Nucleus accumbens (tissue), 56 donors: ENCODE measurements at places on chromosomes 2 and 18.

GRCh38 chr2:74226648-74227213 lies 28.3 kb downstream of the MTHFD2 start:
- DNase-seq, result no peak

GRCh38 chr2:117943013-117943672 lies 70.7 kb downstream of the CCDC93 start:
- no peak for DNase-seq

DNA sequence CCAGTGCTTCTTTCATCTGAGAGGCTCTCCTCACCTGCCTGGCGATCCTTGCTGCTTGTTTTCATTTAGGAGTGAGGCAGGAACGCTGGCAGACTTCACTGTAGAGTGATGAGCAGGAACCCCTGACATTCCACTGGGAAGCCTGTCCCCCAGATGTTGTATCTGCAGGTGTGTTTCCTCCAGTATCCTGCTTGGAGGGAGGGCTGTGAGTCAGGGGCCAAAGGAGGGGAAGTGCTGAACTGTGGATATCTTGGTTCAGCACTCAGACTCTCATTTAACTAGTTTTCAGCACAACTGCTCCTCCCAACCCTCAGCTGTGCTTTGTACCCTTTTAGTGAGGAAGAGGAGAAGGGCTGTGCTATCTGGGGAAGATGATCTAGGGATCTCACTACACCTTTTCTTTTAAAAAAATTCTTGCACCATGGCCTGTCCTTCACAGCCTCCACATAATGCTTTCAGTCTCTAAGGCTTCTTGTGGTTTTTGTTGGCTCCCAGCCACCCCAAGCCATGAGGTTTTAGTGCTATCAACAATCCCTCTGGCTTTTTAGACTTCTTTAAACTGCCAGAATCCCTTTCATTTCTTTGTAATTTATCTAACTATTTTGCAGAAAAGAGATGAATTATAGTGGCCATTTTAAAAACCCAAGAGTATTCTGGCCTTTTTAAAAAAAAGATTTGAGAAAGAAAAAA lies 11.2 kb downstream of the ANKAR start:
- DNase-seq, result no peak

- DNase-seq, result no peak
Measured at GRCh38 chr2:142153601-142154000, 22.8 kb upstream of the LRP1B start.

- DNase-seq, result no peak
Measured at GRCh38 chr2:106126295-106126694, 67.8 kb downstream of the UXS1 start.

DNA sequence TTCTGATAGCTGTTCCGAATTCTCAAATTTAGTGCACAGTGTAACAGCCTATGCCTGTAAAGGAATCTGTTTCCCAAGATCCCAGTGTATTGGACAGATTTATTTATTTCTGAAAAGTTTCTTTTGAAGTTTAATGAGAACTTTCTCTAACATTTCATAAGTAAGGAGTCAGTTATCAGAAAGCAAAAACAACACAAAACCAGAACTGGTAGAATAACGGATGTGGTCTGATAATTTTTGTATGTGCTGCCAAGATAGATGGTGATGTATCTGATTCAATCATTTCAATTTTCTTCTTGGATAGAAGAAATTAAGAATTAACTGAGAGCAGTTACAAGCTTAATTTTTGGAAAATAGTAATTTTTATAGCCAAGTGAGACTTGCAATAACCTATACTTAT lies 374.3 kb downstream of the SOCS6 start:
- DNase-seq, result no peak

- no peak for DNase-seq
Measured at GRCh38 chr2:79116997-79117928, 3.0 kb upstream of the REG1A start.

DNA sequence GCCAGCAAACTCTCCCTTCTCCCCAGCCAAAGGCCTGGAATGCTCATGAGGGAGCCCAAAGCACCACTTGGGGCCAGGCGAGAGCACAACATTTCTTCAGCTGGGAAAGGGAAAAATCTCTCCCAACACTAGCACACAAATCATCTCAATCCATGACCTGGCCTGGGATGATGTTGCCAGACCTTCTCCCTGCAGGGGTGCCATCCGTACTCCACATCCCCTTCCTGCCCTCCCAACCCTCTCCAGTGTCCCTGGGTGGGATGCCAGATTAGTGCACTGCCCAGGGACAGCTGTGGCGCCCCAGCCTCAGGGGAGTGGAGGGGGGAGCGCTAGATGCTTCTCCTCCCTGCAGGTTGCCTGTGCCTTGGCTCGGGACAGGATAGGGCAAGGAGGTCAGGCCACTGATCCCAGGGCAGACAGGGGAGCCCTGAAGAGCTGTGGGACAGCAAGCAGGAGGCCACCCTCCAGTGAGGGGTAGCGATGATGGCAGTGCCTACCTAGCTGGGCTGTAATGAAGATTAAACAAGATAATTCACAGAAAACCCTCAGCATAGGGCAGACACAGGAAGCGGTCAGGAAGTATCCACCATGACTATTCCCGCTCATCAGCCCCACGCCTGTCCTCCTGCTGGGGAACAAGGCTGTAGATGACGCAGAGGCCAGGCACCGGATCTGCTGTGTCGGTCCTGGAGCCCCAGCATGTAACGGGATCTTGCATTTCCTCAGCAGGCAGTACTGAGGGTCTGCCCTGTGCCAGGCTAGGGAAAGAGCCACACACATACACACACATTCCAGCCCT lies 31.1 kb downstream of the SERTAD2 start:
- no peak for DNase-seq

GRCh38 chr2:71830497-71831192 lies 317.0 kb downstream of the CYP26B1 start:
- DNase-seq, result no peak

DNA sequence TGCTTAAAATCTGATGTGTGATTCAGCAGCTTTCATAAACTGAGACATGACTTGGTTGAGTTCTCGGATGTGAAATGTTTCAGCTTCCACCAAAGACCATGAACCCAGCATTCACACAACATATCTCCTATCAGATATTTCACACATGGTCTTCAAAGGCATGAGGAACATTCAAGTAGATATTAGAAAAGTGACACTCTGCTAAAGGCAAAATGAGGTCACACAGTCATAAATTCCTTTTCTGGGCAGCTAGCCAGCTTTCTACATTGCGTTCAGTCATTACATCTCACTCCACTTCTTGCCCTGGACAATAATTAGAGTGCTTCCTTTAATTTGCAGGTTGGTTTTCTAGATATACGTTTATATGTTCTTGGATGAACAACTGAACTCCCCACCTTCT lies 96.7 kb downstream of the GAREM1 start:
- DNase-seq, result no peak

DNA sequence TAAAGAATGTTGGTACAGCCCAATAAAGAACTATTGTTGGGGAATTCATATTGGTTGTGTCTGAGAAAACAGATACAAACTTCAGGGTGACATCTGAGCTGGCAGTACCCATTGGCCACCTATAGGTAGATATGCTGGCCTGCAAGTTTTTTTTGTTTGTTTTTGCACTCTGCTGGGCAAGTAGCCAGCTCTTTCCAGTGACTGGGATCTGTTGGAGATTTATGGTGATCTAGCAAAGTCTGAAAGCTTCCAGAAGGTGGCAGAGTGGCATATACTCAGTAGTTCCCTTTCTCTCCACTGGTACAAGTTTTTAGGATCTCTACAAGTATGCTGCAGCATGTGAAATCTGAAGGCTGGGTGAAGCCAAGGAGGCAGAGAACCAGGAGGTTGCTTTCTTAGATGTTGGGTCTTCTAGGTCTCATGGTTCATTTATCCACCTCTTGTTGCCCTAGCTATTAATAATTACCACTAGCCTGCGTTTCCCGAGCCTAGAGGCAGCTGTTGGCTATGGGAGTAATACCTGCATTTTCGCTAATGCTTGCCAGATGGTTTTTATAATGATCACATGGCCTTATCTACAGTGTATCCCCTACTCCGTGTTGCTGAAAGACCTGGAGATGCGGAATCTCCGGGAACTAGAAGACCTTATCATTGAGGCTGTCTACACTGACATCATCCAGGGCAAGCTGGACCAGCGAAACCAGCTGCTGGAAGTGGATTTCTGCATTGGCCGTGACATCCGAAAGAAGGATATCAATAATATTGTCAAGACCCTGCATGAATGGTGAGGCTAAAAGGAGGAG lies 9.5 kb downstream of the COPS7B start:
- DNase-seq, result no peak

DNA sequence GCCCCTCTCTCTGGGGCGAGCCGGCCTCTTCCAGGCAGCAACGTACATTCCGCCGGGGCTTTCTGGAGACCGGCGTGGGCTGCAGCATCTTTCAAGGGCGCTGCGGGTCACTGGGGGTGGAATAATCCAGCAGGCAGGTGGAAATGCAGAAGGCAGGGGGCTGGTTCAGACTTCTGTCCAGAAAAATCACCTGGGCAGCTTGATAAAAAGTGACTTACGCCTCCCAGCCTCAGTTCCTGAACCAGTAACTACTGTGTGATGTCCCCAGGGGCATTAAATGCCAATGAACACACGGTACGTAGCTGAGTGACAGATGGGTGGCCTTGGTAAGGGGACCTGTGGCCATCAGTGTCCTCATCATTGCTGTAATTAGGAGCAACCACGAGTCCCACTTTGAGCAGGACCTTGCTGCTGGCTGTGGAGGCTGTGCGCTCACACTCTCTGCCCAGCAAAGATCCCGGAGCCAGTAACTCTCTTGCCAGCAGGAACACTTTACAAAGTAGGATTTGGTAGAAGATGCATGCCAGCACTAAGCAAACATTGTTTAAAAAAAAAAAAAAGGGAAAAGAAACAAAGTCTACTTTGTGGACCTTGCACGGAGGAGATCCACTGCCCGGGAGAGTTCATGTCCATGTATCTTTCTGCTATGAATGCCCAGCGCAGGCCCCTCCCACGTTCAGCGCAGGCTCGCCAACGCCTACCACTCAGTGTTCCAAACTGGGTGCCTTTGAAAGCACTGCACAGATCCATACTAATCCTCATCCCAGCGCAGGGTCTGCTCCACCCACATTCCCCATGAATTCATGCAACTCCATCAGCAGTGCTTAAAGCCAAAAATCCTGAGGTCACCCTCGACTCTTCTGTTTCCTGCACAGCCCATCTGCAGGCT lies 177.3 kb downstream of the HDAC4 start:
- DNase-seq, result no peak
